DND-41 (cell line): ENCODE measurements at places on chromosomes 16 and 17.
A peak's percentile ranks its signal among the peaks of the same experiment; 100 is the strongest.

DNA sequence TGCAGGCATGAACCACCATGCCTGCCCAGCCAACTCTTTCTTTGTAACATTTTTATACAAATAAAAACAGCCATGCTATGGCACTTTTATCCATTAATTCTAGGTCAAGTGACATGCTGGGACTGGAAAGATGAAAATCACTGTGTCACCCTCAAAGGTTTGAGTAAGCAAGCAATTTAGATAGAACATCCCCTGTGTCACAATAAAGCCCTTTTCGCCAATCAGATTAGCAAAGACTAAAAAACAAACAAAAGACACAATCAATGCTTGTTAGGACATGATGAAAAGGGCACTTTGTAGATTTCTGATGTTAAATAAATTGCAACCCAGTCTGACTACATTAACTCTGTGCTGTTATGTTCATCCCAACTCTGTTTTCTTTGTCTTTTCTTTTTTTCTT, 26.4 kb downstream of the CHP2 start:
- no peaks in the 10 kb centered on the region for H3K27me3 ChIP-seq
- no peak overlapping the region for H3K27ac ChIP-seq
- H3K36me3 ChIP-seq, result no peaks in the 10 kb centered on the region
- H3K4me1 ChIP-seq, result no peaks in the 10 kb centered on the region
- H3K4me3 ChIP-seq, result no peak overlapping the region

DNA sequence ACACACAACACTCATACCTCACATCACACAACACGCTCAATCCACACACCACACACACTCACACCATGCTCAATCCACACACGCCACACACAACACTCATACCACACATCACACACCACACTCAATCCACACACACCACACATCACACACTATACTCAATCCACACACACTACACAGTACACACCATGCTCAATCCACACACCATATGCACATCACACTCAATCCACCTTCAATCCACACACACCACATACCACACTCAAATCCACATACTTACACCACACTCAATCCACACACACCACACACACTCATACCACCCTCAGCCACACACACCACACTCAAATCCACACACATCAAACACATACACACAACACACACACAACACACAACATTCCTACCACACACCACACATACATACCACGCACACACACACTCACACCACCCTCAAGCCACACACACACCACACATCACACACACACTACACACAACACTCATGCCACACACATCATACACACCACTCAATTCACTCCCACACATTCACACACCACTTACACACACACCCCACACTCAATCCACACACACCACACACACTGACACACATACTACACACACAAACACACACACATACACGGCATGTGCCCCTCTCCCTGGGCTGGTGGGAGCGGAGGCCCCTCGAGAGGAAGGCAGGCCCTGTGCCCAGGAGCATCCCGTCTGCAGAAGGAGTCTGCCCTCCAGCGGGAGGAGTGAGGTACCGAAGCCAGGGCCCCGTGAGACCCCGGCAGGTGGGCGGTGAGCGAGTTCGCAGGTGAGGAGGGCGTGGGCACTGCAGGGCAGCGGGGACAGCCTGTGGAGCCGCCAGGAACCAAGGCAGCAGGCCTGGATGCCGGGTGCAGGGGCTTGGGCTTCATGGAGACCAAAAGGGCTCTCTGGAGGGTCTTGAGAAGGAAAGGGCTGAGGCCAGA, 33.1 kb upstream of the RPTOR start:
- H3K4me3 ChIP-seq, result no peak overlapping the region
- H3K27ac ChIP-seq, result no peak overlapping the region
- no peaks in the 10 kb centered on the region for H3K36me3 ChIP-seq
- H3K4me1 ChIP-seq, result no peaks in the 10 kb centered on the region
- H3K27me3 ChIP-seq, result peaks cover under 1% of the 10 kb centered on the region
- DNase-seq, result no peak

DNA sequence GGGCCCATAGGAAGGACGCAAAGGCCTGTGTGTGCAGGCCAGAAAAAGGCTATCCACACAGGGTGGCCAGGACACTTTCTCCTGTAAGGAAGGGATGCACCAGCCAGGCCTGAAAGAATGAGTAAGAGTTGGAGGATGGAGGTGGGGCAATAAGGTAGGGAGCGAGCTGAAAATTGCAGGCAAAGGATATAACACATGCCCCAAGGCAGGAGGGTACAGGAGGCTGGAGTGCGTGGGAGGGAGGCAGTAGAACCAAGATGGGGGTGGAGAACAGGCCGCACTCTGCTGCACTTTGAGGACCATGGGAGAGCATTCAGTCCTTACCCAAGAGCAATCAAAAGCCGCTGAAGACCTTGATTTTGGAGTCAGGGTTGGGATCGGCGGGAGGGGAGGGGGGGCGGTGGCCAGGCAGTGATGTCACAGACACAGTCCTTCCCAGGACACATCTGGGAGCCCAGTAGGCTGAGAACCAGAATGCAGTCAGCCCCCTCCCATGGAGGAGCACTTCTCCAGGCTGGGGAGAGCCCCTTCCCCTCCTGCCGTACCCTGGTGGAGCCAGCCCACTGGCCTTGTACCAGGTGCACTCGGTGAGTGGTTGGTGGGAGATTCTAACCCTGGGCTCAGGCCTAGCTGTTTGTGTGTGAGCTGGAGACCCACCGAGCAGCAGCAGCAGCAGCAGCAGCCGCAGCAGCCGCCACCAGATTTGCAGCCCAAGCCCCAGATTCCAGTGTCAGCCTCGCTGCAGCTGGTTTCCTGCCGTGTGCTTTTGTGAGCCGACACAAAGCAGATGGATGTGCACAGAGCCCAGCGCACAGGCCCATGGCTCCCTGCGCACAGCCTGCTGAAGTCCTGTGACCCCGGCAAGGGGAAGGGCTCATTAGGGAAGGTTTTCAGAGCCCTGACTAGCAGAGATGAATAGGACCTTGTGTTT, 17.5 kb downstream of the ANKRD40 start:
- H3K4me3 ChIP-seq, result no peak overlapping the region
- H3K36me3 ChIP-seq, result peaks cover 30% of the 10 kb centered on the region
- no peaks in the 10 kb centered on the region for H3K4me1 ChIP-seq
- no peaks in the 10 kb centered on the region for H3K27me3 ChIP-seq
- no peak for DNase-seq

GRCh38 chr17:11780621-11781020, 182.4 kb downstream of the DNAH9 start:
- DNase-seq, result peak; percentile 4
- peaks cover 6% of the 10 kb centered on the region for H3K4me1 ChIP-seq
- no peaks in the 10 kb centered on the region for H3K27me3 ChIP-seq
- no peak overlapping the region for H3K4me3 ChIP-seq

DNA sequence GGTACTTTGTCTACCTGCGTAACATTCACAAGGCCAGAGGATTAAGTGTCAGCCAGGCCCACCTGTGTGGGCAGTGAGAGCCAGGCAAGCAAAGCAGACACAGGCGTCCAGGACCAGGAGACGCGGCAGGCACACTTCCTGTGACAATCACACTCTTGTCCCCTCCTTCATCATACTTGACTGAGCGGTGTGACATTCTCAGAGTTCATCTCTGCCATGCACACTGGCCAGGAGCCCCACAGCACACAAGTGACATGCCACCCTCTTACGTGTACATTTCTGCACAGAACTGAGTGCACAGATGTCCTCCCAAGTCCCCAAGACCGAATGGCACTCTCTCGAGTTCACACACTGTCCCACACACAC, 8.7 kb downstream of the PPP1R9B start:
- H3K36me3 ChIP-seq, result peaks cover 91% of the 10 kb centered on the region
- 0 out of 2 replicates have a peak overlapping the region, but pooled peaks have one; percentile 4 for H3K27ac ChIP-seq
- no peak overlapping the region for H3K4me3 ChIP-seq

DNA sequence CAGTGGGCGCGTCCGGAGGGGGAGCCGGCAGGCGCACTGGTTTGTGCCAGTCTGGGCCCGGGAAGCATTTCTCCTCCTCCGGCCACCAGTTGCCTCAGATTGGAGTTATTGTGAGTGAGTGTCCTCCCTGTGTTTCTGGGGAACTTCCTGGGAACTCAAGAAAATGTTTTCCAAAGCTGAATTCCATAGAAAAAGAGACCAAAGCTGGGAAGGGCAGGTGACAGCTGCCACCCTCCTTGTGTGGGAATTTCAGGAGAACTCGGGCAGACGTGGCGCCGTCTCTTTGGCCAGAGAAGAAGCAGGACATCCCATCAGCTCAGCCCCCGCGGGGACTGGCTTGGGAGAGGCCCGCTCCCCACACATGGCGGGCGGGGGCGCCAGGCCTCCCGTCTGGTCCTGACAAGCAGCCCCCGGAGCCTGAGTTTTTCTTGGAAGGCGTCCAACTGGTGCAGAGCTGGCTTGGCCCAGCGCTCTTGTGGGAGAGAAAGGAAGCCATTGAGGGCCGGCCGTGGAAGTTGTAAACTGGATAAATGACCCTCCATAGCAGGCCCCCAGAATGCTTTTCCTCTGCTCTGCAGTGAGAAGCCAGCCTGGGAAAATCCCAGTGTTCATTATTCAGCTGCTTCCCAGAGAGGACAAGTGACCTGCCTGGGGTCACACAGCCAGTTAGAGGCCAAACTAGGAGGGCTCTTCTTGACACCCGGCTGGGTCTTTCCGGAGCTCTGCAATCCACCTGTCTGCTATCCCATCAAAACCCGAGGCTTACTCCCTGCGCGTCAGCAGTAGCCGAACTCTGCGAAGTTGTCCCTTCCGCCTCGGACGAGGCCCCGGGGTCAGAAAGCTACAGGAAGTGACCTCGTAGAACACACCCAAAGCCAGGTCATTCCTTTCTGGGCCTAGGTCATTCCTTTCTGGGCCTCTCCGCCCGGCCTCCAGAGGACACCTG, 39.2 kb upstream of the GSE1 start:
- no peak for DNase-seq
- H3K27ac ChIP-seq, result no peak overlapping the region
- H3K27me3 ChIP-seq, result no peaks in the 10 kb centered on the region
- H3K36me3 ChIP-seq, result peaks cover 25% of the 10 kb centered on the region
- peaks cover 29% of the 10 kb centered on the region for H3K4me1 ChIP-seq

DNA sequence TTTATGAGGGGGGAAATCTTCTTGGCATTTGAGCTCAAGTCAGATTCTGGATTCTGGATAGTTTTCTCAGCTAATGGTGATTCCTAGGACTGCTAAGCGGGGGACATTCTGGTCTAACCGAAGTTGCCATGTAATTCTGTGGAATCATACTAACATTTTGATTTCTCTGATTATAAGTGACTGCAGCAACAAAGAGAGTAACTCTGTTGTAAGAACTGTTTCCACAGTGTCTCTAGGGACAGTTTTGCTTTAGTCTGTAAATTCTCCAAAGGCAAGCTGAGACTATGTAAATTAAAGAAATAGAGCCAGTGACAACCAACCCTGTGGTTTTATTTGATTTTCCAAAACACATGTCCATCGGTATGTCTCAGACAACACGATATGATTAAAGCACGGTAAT, 286.2 kb downstream of the IRX3 start:
- H3K4me1 ChIP-seq, result peaks cover 22% of the 10 kb centered on the region
- no peak overlapping the region for H3K4me3 ChIP-seq
- H3K27ac ChIP-seq, result peak overlapping the region; percentile 48; the same call in 1 of the 2 replicates
- H3K36me3 ChIP-seq, result 0 out of 2 replicates have a peak, but pooled peaks cover 4% of the 10 kb centered on the region
- H3K27me3 ChIP-seq, result no peaks in the 10 kb centered on the region

- no peaks in the 10 kb centered on the region for H3K27me3 ChIP-seq
- no peaks in the 10 kb centered on the region for H3K4me1 ChIP-seq
- no peak overlapping the region for H3K4me3 ChIP-seq
- no peak overlapping the region for H3K27ac ChIP-seq
Measured at GRCh38 chr16:12119037-12119436, 142.5 kb downstream of the SNX29 start.

DNA sequence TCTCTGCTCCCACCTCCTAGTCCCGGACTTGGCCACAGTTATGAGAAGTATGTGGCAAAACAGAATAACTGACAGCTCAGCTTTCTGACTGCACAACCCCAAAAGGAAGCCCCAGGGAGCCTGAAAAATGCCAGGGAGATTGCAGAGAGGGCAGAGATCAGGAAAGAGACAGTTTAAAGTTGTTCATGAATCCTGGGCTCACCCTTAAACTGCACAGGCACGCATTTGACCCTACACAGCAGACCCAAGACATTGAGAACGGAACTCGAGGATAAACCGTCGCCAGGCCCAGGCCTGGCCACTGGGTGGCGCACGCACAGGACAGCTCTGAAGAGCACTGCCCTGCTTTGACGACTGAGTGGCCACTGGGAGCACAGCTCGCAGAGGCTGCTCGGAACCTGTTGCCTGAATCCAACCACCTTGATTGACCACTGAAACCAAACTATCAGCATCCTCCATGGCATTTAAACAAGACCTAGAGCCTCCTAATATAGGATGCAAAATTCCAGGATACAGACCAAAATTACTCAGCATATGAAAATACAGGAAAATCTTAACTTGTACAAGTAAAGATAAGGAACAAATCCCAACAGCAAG, 114.0 kb downstream of the C16orf95 start:
- no peak overlapping the region for H3K27ac ChIP-seq
- H3K36me3 ChIP-seq, result no peaks in the 10 kb centered on the region
- no peaks in the 10 kb centered on the region for H3K27me3 ChIP-seq
- no peaks in the 10 kb centered on the region for H3K4me1 ChIP-seq

DNA sequence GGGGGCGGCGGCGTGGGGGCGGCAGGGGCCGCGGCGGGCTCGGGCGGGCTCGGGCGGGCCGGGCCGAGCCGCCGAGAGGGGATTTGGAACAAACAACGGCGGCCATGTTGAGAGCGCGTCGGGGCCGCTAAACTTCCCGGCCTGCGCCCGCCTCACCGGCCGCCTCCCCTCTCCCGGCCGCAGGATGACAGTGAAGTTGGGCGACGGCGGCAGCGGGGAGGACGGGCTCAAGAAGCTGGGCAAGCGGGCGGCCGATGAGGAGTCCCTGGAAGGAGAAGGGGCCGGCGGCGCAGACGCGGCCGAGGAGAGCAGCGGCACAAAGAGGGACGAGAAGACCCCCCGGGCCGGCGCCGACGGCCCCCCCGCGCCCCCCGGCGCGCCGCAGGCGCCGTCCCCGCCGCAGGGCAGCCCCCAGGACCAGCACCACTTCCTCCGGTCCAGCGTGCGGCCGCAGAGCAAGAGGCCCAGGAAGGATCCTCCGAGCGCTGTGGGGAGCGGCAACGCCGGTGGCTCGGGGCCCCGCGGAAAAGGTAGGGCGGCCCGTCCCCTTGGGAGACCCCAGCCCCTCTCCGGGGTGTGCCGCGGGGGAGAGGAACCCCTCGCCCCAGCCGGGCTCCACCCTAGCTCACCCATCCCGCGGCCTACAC, 2.4 kb downstream of the CRAMP1 start:
- peak; percentile 32 for DNase-seq
- peak overlapping the region; percentile 49; the same call in 1 of the 2 replicates for H3K4me3 ChIP-seq
- peak overlapping the region; percentile 44 for H3K27ac ChIP-seq
- H3K36me3 ChIP-seq, result peaks cover 40% of the 10 kb centered on the region

DNA sequence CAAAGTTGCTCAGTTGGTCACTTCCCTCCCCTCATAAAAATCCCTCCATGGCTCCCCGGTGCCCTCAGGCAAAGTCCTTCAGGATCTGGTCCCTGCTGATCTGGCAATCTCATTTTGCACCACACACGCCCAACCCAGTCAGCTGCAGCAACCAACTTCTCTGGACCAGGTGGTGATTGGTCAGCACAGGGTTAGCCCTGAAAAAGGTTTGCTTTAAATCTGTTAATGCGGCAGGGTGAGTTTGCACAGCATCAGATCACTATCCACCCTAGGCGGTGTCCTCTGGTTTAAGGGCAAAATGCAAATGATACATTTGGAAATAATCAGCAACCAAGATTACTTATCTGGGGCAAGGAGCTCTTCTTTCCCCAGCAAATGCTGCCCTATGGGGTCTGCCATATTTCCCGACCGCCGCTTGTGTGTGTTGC, 42.9 kb upstream of the TNRC6C start:
- H3K36me3 ChIP-seq, result no peaks in the 10 kb centered on the region
- no peaks in the 10 kb centered on the region for H3K27me3 ChIP-seq
- no peak for DNase-seq
- H3K27ac ChIP-seq, result no peak overlapping the region
- H3K4me1 ChIP-seq, result no peaks in the 10 kb centered on the region
